ENCODE measurements at places on chromosomes 7 and 10. TPM values are rescaled to one million over a fixed set of nuclear protein-coding genes. Genes with fewer than 3 reads are reported as not detected.

FZD1 gene
- 21.9 TPM for total RNA-seq

CTAGE8 gene
- 0.10 TPM for total RNA-seq

PGAM2 gene
- not detected for total RNA-seq

CPEB3 gene
- total RNA-seq = 1.7 TPM

DDX21 gene
- total RNA-seq = 35.6 TPM

SLC26A4 gene
- total RNA-seq = 0.05 TPM

C7orf33 gene
- not detected for total RNA-seq

CPN1 gene
- total RNA-seq = not detected

CC2D2B gene
- not detected for total RNA-seq

KBTBD2 gene
- 12.0 TPM for total RNA-seq

AGMO gene
- total RNA-seq = 1.2 TPM

ANKRD22 gene
- total RNA-seq = 0.44 TPM

CRHR2 gene
- total RNA-seq = not detected

PRSS2 gene
- total RNA-seq = not detected

GFRA1 gene
- total RNA-seq = 0.68 TPM

OR6V1 gene
- total RNA-seq = not detected

ZNF487 gene
- total RNA-seq = 5.4 TPM

All from cardiac ventricle fibroblast (primary cell).